ENCODE measurements at places on chromosomes 3 and 15.

DNA sequence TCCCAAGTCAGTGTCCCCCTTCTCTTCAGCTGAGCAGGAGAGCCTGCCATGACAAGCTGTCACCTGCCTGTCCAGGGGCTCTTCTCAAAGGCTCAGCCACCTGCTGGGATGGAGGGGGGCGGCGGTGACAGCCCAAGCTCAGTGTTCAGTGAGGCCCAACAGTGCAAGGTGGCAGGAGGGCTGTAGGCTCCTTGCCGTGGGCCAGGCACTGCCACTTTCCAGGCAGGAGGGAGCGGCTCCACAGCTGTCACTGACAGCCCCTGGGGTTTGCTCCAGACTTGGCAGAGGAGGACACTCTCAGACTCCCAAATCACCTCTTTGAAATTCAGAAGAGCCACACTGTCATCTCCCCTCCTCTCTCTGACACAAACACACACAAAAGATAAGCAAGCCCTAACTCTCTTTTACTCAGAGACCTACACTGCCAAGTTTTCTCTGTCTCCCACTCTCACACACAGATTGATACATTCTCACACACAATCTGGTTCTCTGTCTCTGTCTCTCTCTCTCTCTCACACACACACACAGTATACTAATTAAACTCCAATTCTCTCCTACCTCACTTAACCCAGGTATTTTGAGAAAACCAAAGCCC lies 443.3 kb downstream of the EPHB1 start:
- DNase-seq = no peak

DNA sequence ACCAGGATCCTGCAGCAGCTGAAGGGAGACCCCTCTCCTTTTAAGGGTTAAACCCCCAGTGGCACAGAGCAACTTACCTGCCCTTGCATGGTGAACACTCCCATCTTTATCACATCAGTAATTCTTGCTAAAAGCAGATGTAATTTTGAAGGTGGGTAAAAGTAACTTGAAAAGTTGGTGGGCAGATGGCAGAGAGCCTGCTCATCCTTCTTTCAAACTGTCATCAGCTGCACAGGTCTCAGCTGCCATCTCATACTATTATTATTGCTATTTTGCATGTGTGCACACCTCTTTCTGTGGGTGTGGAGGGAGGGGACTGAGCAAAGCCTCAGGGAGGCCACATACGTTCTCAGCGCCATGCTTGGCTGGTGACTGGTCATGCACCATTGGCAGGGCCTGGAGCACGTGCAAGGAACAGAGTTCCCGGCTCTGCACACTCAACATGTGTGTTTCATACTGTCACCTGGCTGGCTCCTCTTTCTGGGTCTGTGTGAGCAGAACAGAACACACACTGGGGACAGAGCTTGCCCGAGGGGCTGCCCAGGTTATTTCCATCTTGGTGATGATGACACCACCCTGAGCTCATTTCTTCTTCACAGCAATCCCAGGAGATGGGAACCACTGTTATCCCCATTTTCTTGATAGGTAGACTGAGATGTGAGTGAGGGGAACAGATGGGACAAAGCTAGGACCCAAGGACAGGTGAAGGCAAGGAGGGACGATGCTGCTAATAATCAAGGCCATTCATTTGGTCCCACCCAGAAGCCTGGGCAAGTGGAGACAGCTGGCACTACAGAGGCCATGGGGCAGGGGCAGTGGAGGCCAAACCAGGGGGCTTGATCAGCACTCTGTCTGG lies 95.8 kb upstream of the KLF13 start:
- DNase-seq = no peak

DNA sequence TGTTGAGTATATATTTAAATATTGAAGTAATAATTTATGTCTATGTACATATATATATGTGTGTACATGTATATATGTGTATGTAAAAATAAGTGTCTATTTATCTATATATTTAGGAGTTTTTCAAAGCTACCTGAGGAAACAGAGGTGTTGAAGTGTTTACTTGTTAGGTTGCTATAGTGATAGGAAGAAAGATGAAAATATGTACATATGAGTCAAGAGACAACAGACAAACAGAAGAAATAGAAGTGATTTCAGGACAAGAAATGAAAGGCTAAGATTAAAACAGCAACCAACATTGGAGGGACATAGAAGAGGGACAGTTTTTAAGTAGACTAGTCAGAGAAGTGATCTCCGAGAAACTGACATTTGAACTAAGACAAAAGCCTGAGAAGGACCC lies 11.1 kb downstream of the IL1RAP start:
- no peak for DNase-seq

DNA sequence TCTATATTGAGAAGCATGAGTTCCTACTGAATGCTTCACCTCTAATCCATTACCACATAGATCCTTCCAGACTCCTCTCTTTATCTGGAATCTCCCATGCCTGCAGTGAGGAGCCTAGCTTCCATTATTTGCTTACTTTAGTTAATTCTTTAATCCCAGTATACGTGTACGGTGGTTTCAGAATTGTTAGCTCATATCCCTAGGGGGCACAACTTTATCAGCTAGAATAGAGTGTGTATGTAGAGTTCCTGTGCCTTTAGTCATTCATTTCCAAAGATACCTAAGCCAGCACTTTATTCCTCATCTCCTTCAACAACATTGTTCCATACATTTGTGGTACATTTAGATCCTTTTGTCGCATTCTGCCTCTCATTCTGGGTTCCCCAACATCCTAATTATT lies 226.0 kb downstream of the TJP1 start:
- no peak for DNase-seq

GRCh38 chr3:139909811-139910210 lies 25.2 kb upstream of the CLSTN2 start:
- no peak for DNase-seq

GRCh38 chr3:142962520-142963233 lies 797 bp downstream of the PAQR9 start:
- no peak for DNase-seq

GRCh38 chr3:196406811-196407470 lies 25.3 kb downstream of the UBXN7 start:
- DNase-seq = no peak

DNA sequence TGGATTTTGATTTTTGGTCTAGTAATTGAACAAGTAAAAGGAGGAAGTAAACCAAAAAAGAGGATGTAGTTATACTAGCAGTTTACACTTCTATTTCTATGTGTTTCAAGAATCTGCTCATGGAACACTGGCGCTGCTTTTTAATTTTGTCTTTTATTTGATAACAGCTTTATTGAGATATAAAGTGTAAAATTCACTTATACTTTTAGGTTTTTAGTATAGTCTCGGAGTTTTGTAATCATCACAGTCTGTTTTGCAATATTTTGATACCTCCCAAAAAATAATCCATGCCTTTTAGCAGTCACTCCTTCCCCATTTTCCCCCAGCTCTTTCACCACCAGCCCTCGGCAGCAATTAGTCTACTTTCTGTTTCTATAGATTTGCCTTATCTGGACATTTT lies 18.0 kb downstream of the UBE2E2 start:
- DNase-seq = no peak

DNA sequence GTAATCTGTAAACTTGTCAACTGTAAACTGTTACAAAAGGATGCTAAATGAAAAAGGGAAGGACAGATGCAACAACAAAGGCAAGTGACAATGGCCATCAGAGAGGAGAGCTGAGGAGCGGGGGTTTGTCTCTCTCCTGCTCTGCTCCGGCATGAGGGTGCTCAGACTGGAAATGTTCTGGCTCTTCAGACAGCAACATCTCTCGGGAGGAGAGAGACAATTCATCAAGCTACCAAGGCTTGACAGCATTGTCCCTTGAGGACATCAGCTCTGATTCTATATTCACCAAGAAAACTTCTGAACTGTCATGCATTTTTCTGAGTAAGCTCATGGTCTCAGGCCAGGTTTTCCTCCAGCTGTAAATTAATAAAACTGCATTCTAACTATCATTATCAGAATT lies 408.2 kb downstream of the IGSF11 start:
- DNase-seq = no peak

DNA sequence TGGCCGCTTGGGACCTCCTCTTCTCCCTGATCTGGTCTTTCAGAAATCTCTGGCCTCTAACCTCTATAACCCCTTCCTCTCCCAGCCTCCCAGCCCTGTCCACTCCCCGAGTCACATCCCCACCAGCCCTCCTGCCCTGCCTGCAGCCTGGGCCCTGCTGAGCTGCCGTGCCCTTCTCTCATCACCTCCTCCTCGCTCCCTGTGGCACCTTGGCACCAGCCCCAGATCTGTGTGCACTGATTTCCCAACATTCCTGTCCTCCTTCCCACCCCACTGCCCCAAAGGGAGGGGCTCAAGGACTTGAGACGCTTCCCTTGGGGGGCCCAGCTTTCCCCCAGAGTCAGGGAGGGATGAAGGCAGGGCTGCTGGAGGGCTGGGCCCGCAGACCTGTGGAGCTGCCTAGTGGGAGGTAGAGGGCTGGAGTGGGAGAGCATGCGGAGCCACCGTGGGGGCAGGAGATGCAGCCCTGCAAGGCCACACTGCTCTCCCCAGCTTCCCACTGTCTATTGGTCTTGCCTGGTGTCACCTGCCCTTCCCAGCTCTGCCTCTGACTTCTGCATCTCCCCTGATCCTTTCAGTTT lies 42.7 kb downstream of the EXOG start:
- DNase-seq = no peak

DNA sequence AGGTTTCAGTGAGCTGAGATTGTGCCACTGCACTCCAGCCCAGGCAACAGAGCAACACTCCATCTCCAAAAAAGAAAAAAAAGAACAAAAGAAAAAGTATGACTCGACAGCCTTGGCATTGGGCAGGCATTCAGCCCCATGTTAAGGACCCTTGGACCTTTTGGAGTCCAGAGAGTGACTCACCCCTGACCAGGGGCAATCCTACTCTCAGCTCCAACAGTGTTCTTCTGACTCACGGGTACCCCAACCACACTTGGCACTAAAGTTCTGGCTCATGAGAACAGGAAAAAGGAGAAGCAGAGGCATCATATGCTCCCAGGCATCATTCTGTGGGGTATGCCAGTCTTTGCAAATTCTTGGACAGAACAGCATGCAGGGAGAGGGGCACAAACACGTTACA lies 252.4 kb upstream of the HES1 start:
- DNase-seq = no peak

- no peak for DNase-seq
Observed at GRCh38 chr15:80856809-80857377, 77.7 kb downstream of the CEMIP start.

DNA sequence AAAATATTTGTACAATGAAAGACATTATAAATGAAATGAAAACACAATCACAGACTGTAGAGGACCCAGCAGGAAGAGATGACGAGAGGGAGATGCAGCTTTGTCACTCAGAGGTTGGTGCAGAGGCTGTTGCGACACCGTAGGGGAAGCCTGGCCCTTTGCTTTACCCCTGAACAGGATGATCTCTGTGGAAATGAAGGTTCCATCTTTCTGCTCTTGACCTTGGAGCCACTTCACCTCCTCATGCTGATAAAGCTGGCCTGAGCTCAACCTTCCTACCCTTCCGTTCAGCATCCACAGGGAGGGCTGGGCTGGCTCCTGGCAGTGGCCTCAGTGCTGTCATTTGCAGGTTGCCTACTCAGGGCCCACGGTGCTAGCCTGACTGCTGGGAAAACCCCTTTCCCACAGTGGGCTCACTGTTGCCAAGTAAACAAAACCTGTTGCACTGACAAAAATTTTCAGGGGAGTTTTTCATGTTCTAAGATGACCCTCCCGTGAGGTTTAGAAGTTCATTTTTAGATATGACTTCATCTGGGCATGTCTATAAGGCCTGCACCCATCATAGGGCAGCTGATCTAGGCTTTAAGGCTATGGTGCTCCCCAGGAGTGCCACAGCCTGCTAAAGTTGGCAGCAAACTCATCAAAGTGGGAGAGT lies 3.0 kb upstream of the CD80 start:
- DNase-seq = no peak

DNA sequence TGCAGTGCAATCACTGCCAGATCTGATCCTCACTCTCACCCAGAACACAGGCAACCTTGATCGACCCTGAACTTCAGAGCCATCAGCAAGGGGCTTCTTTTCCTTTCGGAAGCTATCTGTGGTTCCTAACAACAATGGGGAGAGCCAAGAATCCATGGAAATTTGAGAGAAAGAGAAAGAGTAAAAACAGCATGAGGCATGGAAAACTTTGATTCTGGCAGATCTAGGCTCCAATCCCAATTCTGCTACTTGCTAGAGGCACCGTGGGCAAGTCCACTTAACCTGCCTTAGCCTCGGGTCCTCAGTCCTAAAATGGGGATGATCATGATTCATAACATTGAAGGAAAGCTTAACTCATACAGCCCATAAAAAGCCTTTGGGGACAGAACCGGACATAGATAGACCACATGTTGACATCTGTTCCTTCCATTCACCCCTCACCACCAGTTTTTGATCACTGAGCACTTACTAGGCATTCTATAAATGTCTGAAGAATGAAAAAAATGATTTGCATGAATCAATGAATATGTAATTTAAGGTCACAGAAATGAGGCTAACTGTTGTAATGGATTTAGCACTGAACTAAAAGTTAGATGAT lies 605.7 kb upstream of the CFAP20DC start:
- DNase-seq = no peak

DNA sequence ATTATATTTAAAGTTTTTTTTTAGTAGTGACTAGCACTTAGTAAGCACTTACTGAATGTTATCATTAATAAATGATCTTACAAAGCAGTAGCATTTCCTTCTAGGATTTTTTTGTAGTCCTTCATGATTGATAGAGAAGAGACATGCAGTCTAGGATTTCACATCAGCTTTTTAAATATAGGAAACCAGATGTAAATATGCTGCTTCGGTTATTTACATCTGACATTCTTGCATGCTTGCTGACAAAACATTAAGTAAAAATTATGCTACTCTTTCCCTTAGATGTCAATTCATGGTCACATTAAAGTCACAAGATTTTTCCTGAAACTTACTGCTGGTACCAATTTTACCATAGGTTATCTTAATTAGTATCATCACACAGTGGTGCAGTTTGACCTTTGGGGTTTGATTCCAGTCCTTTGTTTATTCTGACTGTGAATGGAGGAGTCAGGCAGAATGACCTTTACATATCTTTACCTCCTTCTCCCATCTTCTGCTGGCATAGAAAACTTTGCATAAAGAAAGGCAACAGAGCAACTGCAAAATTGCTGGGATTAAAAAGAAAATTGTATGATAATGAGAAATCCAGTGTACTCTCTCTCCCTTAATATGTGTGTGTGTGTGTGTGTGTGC lies 286.5 kb downstream of the LPP start:
- DNase-seq = no peak

GRCh38 chr3:57569859-57570450 lies 13.9 kb downstream of the PDE12 start:
- DNase-seq = no peak

GRCh38 chr15:53739187-53739586 lies 20.3 kb downstream of the WDR72 start:
- DNase-seq = no peak

DNA sequence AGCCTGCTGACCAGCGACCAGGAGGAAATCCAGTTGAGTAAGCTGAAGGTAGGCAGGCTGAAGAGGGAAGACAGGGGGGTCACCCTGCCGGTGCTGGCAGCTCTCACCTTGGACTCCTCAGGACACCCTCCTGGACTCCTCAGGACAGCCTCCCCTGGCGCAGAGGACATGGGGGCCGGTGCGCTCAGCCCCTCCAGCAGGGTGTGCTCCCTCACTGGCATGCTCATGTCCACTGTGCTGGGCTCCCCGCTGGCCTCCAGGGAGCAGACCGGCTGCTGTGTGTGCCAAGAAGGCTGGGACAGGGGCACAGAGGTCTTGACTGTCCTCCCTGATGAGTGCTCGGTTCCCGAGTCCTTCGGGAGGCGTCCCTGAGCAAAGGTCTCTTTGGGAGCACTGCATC lies 183.6 kb downstream of the ATP10A start:
- no peak for DNase-seq

- DNase-seq = no peak
Observed at GRCh38 chr3:19744047-19744446, 190.0 kb downstream of the EFHB start.

Measured in NCI-H187 treated with DMSO at 0.1 percent for 48 hours (cell line).